Stimulated activated CD4-positive, alpha-beta T cell treated with anti-CD3 and anti-CD28 coated beads, Interleukin-1b, Interleukin-23, amount 100 ng/mL, for 48 hours (primary cell): ENCODE measurements at places on chromosomes 3 and 15.

- no peak for DNase-seq
These were observed 29.6 kb downstream of the LRRC3B start for GRCh38 chr3:26652164-26652563.

DNA sequence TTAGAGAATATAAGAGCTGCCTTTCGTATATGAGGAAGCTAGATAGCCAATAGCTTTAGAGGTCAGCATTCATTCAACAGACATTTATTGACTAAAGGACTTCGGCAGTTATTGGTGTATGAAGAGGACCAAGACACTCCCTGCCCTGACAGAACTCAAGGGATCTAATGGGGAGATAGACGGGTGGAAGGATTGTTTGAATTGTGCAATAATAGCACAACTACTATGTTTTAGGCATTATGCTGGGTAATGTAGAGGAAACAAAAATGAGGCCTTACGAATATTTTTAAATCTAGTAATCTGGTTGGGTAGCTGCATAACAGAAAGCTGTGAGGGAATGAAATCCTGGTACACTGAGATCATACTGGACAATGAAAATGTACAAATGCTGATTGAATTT, 5.0 kb downstream of the LRCH3 start:
- DNase-seq = no peak

GRCh38 chr3:104717828-104718196, 648.9 kb upstream of the ALCAM start:
- no peak for DNase-seq

- DNase-seq = no peak
These were observed 5.7 kb upstream of the CYP11A1 start for GRCh38 chr15:74373056-74373650.
